ENCODE measurements at places on chromosomes 1 and 21. TPM values are rescaled to one million over a fixed set of nuclear protein-coding genes. Genes with fewer than 3 reads are reported as not detected.

TMEM82 gene
- polyA plus RNA-seq = not detected

SLC27A3 gene
- polyA plus RNA-seq = 18.1 TPM

SLC30A7 gene
- polyA plus RNA-seq = 9.5 TPM

HES5 gene
- 0.56 TPM for polyA plus RNA-seq

AMY2A gene
- not detected for polyA plus RNA-seq

ADCY10 gene
- 0.18 TPM for polyA plus RNA-seq

PAPPA2 gene
- polyA plus RNA-seq = 0.39 TPM

ERG gene
- polyA plus RNA-seq = 16.4 TPM

- no peak for DNase-seq
Measured at GRCh38 chr1:11960276-11960675, 20.0 kb upstream of the MFN2 start.

GRCh38 chr21:45126204-45126626 is 51.8 kb downstream of the ADARB1 start:
- DNase-seq = no peak

DNA sequence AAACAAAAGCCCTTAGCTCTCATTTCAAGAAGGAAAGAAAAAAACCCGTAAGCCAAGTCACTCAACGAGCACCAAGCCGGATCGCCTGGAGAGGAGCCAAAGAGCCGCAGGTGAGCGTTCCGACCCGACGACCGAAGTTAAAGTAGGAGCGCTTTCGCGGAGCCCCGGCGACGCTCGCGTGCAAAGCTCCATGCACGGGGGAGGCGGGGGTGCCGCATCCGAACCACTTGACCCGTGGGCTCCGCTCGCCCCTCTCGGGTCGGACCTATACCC is 382 bp downstream of the GPBP1L1 start:
- peak; percentile 11 for DNase-seq

DNA sequence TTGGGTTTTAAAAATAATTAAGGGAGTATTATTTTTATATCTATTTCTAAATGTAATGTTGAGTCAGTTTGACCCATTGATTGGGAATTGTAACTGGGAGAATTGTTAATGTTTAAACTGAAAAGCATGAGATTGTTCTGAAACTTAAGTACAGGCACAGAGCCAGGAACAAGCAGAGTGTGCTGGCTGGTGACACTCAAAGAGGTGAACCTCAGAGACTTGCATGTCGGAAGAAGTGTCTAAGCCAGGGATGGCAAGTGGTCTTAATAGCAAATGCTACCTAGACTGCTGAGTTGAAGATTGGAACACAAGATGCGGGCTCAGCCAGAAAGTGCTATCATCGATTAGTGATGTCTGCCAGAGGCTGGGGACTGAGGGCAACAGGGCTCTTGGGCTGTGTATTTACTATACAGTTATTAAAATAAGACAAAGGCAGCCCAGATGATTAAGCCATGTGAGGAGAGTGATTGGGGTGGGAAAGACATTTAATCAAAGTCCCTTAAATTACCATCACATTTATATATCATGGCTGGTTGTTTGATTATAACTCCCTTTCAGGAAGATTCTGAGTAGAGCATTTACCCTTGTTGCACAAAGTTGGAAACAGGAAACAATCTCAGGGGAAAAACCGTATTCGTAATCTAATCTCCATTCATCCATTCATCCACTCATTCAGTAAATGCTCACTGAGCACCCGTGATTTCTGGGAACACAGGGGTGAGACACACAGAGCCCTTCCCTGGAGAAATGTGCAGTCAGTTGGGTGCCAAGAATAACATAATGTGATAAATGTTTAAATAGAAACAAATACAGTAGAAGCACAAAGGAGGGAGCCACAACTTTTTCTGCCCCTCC is 42.8 kb downstream of the C8A start:
- DNase-seq = no peak

GRCh38 chr1:246091477-246091876 is 415.6 kb downstream of the SMYD3 start:
- DNase-seq = no peak

- no peak for DNase-seq
Measured at GRCh38 chr1:245693116-245693793, 538.5 kb downstream of the KIF26B start.

DNA sequence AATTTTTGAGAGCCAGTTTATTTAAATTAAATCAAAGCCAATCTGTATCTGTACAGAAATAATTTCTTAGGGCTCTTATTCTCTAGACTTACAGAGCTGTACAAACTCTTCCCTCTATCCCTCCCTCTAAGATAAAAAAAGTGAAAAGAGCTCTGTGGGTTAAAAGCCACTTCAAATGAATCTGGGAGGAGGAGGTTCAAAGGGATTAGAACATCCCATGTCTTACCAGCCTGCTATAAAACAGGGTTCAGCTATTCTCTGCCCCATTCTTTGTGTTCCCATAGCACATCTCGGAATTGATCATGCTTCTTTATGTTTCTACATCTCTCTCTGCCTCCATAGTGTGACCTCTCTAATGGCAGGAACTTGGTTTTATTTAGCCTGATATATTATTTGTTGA is 19.4 kb downstream of the KIAA0319L start:
- DNase-seq = no peak

DNA sequence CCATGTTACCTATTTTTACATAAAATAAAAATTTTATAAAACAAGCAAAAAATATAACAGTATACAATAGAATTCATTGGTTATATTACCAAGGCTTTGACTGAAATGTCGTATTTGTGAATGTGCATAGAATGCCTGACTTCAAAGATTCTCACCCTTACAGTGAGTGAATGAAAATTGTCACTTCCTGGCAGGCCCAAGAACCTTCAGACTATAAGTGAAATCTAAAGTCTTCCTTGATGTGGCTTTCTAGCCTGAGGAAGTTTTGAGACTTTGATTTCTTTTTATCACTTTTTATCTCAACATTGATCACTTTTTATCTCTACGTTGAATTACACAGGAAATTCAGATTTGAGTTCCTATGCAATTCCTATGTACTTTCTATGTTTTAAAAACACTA is 104.7 kb upstream of the KIAA0040 start:
- DNase-seq = no peak

GRCh38 chr1:2227346-2228156 is 568 bp upstream of the SKI start:
- peak; percentile 87 for DNase-seq

GRCh38 chr1:97996880-97997279 is 76.0 kb upstream of the DPYD start:
- no peak for DNase-seq

DNA sequence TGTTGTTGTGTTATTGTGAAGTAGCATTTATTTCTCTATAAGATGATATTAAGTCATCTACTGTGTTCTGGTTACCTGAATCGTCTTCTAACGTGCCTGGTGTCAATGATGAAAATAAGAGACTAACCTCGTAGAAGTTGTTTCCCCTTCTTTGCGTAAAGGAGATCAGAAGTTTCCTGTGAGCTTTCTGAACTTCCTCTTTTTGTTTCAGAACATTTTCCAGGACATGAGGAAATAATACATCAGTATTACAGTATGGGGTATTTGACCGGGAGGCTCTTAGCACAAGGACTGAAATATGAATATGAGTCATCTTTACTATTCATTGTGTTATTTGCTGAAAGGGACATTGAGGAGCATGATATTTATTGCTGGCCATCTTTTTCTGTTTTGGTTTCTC is 1.3 kb downstream of the ST6GALNAC3 start:
- DNase-seq = no peak

DNA sequence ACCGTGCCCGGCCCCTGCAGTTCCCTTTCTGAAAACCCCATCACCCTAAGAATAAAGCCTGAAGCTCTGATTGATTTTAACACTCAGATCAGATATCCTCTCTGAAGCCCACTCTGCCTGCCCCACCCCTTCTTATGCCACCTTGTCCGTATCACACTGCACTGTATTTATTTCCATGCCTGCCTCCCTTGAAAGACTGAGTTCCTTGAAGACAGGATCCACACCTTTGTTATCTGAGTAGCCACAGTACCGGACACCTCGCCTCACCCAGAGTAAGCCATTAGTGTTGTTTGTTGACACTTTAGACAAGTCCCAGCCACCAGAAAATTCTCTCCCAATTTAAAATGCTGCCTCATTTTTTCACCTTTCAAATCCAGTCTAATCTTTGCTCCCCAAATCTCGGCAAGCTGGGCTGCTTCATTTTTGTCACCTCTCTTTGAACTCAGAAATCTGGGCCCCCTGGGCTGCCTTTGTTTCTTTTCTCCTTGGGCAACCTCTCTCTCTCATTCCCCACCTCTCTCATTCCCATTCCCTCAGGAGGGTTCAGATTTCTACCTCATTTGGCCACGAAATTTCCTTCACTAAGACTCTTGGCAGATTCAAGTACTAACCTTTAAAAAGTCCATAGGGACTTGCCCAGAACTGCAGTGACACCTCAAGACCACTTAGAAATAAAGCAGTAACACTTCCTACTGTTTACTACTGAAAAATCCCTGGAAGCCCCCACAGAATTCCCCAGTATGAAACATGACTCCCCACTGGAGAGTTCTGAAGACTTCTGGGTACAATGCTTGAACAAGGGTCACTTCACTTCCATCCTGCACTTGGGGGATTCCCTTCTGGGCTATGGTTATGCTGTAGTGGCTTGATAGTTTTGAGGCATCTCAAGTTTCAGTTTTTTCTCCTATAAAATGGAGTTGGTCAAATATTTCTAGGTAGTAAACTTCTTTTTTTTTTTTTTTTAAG is 8.7 kb upstream of the PPP1R15B start:
- no peak for DNase-seq

DNA sequence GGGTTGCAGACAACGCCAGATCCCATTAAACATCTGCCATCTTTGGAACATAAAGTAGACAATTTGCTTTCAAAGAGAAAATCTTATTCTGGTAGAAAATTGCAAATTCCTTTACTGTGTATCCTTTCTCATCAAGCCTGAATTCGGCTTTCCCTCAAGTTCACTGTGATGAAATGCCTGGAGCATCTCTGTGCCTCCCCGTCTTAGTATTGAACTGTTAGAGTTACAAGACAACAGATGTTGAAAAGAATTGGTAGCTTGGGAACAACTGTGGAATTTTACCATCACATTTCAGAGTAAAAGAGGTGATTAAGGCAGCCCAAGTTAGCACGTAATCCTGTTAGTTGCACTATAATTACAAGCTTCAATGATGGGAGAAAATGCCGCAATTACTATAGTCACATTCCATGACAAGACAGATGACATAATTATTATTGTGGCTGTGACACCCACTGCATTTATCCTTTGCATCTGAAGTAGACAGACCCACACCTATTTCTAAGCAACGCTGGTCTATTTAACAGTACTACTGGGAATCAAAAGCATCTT is 54.4 kb upstream of the B3GALNT2 start:
- no peak for DNase-seq

GRCh38 chr1:195428927-195429326 is 1179.3 kb downstream of the KCNT2 start:
- no peak for DNase-seq

DNA sequence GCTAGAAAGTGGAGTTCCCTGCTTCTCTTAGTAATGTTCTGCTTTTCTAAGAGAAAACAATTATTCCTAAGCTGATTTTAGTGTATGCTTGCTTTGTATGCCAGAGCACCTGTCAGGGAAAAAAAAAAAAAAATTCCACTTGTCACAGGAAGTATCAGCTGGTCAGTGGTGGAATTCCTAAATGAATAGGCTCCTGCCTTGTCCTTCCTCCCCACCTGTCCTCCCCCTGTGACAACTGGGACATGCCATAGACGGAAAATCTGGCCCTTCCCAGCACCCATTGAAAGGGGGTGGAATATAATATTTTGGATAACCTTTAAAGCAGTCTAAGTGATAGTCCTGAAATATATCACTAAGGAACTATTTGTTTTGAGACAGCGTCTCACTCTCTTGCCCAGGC is 10.8 kb downstream of the FNDC5 start:
- no peak for DNase-seq

GRCh38 chr21:42525676-42526378 is 12.2 kb downstream of the SLC37A1 start:
- no peak for DNase-seq
